Activated T-helper 1 cell treated with anti-CD3 and anti-CD28 coated beads, Interleukin-12 subunit alpha, Interleukin-12 subunit beta, Interleukin-2, Interleukin-4 antibody, amounts not matched to agents 30 ng/mL and 10 ng/mL and 1 ng/mL, durations not matched to agents 14 hours and 24 hours and 36 hours (primary cell): ENCODE measurements at places on chromosomes 3 and 15. TPM values are rescaled to one million over a fixed set of nuclear protein-coding genes. Genes with fewer than 3 reads are reported as not detected.

PEX11A gene
- 0.66 and 1.0 TPM in 2 replicates for total RNA-seq

STX19 gene
- not detected in 2 replicates for total RNA-seq

MST1R gene
- 1.6 and 2.5 TPM in 2 replicates for total RNA-seq

GRCh38 chr3:124663690-124664089, 66.6 kb upstream of the UMPS start:
- peaks cover 20% of the 10 kb centered on the region for H3K27me3 ChIP-seq
- DNase-seq, result no peak
- no peaks in the 10 kb centered on the region for H3K36me3 ChIP-seq
- H3K4me1 ChIP-seq, result peaks cover 10% of the 10 kb centered on the region
- no peak overlapping the region for H3K27ac ChIP-seq

DNA sequence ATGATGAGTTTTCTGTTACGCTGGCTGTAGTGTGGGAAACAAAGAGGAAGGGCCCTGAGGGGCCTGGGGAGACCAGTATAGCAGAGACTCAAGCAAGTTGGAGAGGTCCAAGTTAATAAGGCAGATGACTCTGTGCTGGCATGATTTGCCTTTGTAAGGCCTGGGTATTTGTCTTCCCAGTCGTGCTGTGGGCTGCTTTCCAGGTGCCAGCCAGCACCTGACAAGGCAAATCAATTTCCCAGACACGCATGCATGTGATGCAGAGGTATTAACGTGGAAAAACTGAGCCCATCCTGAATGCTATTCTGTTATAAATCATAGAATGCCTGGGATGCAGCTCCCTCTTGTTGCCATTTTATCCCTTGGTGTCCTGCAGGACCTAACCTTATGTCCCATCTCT, 175.6 kb downstream of the MFSD1 start:
- DNase-seq, result no peak
- no peaks in the 10 kb centered on the region for H3K27me3 ChIP-seq
- no peaks in the 10 kb centered on the region for H3K36me3 ChIP-seq

DNA sequence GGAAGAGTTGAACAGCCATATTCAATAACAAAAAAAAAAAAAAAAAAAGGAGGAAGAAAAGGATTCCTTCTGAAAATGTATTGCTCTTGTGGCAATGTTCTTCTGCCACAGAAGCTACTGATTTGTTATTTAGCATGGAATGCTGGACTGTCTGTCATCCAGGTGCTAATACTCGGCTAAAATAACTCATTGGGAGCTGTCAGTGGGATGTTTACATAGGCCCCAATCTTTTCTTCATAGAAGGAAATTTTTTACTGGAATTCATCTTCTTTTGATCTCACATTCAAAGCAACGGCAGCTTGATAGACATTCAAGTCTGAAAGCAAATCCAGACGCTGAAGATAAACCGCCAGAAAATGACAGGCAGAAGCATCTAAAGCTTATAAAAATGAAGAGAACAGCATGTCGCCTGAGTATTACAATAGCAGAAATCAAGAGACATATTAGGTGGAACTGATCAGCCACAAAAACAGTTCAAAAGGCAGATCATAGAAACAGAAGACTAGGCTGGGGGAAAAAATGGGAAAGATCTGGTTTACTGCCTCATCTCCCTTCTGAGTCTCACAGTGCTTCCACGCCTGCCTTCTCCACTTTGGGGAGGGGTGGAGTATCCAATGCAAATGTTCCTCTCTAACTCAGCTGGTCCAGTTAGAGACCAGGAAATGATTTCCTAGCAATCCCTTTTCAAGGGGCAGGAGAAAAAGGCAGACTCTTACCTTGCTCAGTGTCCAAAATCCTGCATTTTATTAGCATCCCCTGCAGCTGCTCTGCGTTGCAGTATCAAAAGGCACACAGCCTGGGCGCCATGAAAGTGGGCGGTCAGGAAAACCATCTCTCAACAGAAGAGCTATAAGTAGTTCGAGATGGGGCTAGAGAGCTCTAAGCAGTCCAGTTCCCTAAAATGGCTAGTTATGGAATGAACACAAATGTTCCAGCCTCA, 451.9 kb downstream of the FOXP1 start:
- no peaks in the 10 kb centered on the region for H3K27me3 ChIP-seq
- peak overlapping the region; percentile 89 for H3K4me3 ChIP-seq
- peaks cover 4% of the 10 kb centered on the region for H3K36me3 ChIP-seq

GRCh38 chr3:142888099-142888480, 793 bp downstream of the PCOLCE2 start:
- no peaks in the 10 kb centered on the region for H3K36me3 ChIP-seq
- peaks cover 5% of the 10 kb centered on the region for H3K4me1 ChIP-seq
- H3K4me3 ChIP-seq, result peak overlapping the region; percentile 57
- peaks cover 54% of the 10 kb centered on the region for H3K27me3 ChIP-seq
- DNase-seq, result no peak
- no peak overlapping the region for H3K27ac ChIP-seq

DNA sequence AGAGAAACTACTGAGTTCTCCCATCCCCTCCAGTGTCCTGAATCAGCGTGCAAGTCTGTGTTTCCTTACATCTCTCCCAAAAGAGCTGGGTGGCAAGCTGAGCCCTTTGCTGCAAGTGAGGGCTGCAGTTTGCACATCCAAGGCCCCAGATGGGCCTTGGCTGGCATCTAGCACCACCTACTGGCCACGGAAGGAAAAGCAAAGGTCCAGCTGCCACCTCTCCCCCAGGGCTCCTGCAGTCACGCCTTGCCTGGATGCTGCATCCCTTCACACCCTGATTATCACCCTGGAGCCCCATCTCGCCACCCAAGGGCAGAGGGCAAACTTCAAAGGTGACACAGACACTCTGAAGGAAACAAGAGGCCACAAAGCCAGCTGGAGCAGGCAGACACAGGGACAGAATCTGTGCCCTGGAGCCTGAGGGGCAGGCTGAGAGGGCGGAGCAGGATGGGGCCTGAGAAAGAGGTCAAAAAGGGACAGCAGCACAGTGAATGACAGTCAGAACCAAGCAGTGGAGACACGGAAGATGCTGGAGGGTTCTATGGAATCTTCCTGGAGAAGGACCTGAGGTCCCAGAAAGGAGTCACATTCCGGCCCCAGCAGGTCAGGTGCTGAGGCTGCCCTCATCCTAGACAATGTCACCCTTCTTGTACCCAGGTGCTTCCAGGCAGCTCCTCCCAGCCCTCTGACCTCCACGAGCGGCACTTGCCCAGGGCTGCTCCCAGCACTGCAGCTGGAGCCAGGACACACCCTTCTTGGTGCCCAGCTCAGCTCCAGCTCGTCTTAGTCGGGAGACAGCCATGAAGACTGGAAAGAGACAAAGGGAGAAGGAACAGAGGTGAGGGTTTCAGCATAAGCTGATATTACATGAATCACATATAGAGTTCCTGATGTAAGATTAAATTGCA, 18.3 kb upstream of the NTRK3 start:
- no peak overlapping the region for H3K27ac ChIP-seq
- H3K4me3 ChIP-seq, result no peak overlapping the region
- peak; percentile 22 for DNase-seq
- peaks cover 14% of the 10 kb centered on the region for H3K27me3 ChIP-seq

GRCh38 chr3:171792531-171792930, 17.8 kb downstream of the PLD1 start:
- H3K27ac ChIP-seq, result no peak overlapping the region
- DNase-seq, result no peak
- H3K4me3 ChIP-seq, result no peak overlapping the region
- H3K4me1 ChIP-seq, result no peaks in the 10 kb centered on the region

DNA sequence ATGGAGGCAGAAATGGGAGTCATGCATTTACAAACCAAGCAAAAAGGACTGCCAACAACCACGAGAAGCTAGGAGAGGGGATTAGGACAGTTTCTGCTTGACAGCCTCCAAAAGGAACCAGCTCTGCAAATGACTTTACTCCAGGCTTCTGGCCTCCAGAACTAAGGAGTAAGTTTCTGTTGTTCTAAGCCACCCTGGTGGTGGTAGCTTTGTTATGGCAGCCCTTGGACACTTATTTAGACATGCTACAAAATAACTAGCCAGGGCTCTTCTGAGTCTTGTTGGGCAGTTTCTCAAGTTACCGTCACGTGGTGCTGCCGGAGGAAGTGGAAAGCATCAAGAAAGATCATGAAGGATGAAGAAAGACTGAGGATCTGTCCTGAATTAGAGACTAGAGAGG, 386.5 kb downstream of the LRTM1 start:
- no peaks in the 10 kb centered on the region for H3K36me3 ChIP-seq
- H3K4me3 ChIP-seq, result no peak overlapping the region
- no peaks in the 10 kb centered on the region for H3K27me3 ChIP-seq

- no peaks in the 10 kb centered on the region for H3K27me3 ChIP-seq
- no peak overlapping the region for H3K27ac ChIP-seq
- no peaks in the 10 kb centered on the region for H3K4me1 ChIP-seq
- no peaks in the 10 kb centered on the region for H3K36me3 ChIP-seq
- no peak for DNase-seq
These were observed 674.1 kb downstream of the CADM2 start for GRCh38 chr3:85632921-85633320.

DNA sequence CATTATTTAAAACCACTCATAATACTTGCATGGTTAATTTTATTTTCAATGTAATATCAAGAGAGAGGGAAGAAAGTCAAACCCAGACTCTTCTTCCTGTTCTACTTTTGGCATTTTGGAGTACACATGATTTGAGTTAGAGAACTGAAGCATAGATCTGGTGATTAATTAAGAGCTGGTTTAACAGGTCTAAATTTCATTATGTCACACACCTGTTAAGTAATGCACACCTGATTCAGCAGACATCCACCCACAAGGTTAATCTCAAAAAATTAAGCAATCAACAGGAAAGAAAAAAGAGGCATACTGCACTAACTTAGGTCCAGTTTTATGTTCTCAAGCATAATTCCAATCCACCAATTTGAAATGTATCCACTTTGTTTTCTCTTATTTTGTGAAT, 101.1 kb upstream of the ICE2 start:
- H3K4me1 ChIP-seq, result peaks cover 80% of the 10 kb centered on the region
- H3K36me3 ChIP-seq, result peaks cover 7% of the 10 kb centered on the region
- peak overlapping the region; percentile 95 for H3K27ac ChIP-seq
- H3K4me3 ChIP-seq, result peak overlapping the region; percentile 74
